Femur (tissue), 1 donor: ENCODE measurements at places on chromosomes 4 and X.

DNA sequence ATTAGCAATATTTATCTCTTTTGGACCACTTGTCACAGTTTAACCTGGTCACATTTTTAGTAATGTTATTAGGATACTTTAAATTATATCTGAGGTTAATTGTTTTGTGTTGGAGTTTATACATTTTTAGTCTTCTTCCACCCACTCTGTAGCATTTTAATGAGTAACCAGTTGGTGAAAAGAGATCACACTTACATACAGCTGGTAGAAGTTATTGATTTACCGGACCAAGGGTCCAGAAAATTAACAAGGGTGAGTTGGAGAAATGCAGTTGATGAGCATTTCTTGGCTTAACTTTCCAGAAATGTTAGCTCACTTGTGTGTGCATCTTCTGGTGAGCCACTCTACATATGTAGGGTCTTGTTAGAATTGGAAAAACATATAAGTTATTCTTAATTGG, 219.6 kb downstream of the GRXCR1 start:
- DNase-seq: no peak

DNA sequence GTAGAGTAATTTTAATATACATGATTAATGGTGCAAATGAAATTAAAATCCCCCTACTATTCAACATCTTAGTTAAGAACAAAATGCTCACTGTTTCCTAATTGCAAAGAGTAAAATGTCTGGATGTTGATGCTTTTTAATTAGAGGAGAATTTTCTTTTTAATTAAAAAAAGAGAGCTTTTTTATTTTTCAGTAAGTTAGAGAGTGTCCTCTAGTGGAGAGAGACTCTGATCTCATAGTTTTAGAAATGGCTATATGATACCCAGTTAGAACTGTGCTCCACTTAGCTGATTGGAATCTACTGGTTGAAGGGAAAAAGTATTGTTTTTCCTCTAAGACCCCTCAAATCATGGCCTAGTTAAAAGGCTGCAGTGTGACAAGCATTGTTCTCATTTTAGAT, 312.0 kb upstream of the MAGEB2 start:
- no peak for DNase-seq

- peak; percentile 85 for DNase-seq
Measured at GRCh38 chrX:101550751-101551379, 518 bp downstream of the ARMCX1 start.

DNA sequence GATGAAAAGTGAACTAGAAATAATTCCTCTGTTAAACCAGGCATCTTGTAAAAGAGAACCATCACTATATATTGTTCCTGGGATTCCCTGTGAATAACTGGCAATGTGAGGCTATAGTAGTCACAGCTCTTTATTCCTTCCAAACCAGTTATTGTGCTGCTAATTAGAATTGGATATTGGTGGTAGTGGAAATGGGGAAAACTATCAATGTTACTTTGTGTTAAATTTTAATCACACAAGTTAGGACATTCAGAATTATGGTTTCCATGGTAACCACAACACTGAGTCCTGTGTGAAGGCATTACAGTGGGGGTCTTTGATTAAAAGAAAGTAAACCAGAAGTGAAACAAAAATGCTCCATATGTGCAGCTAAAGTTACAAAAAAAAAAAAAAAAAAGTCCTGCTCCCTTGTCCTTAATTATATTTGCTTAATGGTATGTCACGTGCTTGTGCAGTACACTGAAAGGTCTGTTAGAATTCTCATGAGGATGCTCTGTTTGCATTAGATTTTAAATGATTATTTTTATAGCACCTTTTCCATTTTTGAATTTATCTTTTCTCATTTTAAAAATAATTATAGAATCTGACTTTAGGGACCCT, 200.4 kb downstream of the ADGRL3 start:
- DNase-seq: no peak

DNA sequence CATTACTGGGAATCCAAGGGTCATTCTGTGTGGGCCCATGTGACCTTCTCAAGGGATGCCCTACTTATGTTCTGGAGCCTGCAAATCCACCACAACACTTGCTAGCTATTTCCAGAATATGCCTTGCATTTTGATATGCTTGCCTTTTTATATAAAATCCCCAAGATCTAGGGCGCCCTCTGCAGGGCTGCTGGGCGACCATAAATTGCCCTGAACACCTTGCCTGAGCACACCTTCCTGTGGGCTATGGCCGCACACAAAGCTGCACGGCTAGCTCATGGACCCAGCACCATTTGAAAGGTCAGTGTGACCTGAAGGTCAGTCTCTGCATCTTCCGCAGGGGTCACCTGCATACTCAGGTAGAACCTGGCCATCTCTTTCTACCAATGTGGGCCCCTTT, 311.7 kb downstream of the NLGN4X start:
- DNase-seq: no peak
